ENCODE measurements at places on chromosomes 12 and 14.

DNA sequence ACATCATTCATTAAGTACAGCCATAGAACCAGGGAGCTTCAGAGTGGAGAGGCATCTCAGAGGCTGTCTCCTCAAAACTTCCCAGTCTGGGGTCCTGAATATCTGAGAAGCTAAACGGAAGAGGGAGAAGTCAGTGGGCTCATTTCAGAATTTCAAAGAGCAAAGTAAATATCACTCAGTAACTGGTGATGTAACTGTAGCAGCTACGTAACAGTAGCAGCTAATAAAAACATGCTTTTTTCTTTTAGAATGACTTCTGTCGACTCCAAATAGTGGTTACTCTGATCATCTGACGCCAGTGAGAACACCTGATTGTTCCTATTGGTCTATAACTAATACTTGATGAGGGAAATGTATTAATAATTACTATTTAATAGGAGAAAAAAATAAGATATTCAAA lies 383.3 kb downstream of the DPF3 start:
- no peak for DNase-seq

DNA sequence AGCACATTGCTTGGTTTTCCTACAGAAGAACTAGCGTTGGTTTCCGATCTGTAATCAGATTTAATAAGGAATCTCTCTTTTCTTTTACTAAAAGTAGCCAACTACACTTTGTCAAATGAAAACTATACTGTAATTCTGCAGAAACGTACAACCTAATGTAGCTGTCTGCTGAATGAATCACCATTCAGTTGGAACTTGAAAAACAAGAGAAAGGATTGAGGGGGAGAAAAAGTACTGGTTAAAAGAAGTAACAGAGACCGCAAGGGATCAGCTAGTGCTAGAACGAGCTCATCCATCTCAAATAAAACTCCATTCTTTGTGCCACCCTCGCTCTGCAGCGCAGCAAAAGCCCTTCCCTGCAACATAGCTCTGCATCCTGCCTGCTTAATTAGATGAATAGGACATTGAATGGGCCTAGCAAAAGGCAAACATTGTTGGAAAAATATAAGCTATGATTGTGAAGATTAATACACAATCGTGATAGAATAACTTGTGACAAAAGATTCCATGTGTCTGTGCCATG lies 2.6 kb downstream of the GARIN2 start:
- DNase-seq: no peak

GRCh38 chr14:100692859-100693558 lies 33.7 kb upstream of the DLK1 start:
- no peak for DNase-seq

GRCh38 chr12:122793685-122794106 lies 19.3 kb downstream of the CCDC62 start:
- DNase-seq: peak; percentile 18

- DNase-seq: no peak
Measured at GRCh38 chr14:29643433-29644211, 284.0 kb downstream of the PRKD1 start.

GRCh38 chr14:77791225-77791600 lies 8.7 kb upstream of the ADCK1 start:
- DNase-seq: no peak

DNA sequence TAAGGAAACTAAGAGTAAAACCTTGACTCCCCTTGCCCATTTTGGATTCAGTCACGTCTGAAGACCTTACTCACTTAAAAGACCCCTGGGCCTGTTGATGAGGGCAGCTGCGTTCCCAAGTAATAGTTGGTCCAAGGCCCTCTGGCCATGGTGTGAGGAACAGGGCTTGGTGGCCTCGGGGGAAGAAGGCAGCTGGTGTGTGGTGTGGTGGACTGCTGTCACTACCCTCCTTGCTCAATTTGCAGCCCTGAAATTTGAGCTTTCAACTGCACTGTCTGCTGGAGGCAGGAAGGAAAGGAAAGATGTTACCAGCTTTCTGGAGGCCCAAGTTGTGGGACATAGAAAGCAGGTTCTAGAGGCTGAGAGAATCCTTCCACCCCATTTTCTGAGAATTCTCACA lies 128.2 kb downstream of the SLC38A6 start:
- no peak for DNase-seq

DNA sequence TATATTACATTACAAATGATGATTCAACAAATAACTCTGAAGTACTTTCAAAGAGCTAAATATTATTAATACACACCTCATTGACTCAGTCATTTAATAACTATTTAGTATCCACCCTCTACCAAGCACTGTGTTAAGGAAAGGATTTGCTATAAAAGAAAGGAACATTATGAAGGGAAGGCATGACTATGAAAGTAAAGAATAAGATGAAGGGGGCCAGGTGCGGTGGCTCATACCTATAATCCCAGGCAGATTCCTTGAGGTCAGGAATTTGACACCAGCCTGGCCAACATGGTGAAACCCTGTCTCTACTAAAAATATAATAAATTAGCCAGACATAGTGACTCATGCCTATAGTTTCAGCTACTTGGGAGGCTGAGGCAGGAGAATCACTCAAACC lies 107.9 kb downstream of the PLCZ1 start:
- no peak for DNase-seq

DNA sequence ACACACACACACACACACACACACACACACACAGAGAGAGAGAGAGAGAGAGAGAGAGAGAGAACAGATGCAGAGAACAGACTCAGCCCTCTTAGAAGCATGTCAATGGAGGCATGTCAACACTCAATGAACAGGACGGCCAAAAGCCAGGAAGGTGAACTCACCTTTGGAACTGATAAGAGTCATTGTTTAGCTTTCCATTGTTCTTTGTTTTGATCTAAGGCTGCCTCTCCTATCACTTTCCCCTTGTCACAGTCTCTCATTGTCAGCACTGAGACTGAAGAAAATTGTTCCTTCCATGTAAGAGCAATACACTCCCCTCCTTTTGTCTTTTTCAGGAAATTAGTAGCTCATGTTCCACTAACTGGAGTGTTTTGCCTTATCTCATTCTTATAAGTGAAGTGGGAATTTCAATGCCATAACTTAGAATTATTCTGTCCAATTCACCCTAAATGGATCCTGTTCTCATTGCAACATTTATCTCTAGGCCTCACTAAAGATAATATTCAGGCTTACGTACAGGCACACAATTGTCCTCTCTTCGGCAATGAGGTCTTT lies 218.0 kb downstream of the DUSP6 start:
- no peak for DNase-seq

DNA sequence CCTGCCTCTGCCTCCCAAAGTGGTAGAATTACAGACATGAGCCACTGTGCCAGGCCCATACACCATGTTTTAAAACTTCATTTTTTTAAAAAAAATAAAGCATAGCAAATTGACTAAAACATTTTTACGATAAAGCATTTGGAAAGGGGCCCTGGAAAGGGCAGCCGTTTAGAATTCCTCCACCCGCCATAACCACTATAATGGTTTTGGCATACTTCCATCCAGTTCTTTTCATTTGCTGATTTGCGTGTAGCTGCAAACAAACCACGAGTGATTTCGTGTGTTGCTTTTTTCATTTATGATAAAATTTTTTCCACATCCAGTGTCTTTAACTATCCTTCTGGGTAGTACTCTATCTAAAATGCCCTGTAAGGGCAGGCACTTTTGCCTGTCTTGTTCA lies 91.8 kb upstream of the RIN3 start:
- no peak for DNase-seq
